Spinal cord (tissue), 10 donors: ENCODE measurements at places on chromosomes 4 and X. TPM values are rescaled to one million over a fixed set of nuclear protein-coding genes. Genes with fewer than 3 reads are reported as not detected.

GRCh38 chr4:185092535-185093197 lies 50.4 kb upstream of the SLC25A4 start:
- no peak for DNase-seq

The UGT2A1 gene
- total RNA-seq = 0.94 TPM

- DNase-seq = no peak
These were observed 1037.2 kb downstream of the PCDH18 start for GRCh38 chr4:136495076-136495475.

The PPP4R3C gene
- total RNA-seq = not detected
